Nephron progenitor cell (in vitro differentiated cells): ENCODE measurements at places on chromosomes 16 and 17.
A peak's percentile ranks its signal among the peaks of the same experiment; 100 is the strongest.

DNA sequence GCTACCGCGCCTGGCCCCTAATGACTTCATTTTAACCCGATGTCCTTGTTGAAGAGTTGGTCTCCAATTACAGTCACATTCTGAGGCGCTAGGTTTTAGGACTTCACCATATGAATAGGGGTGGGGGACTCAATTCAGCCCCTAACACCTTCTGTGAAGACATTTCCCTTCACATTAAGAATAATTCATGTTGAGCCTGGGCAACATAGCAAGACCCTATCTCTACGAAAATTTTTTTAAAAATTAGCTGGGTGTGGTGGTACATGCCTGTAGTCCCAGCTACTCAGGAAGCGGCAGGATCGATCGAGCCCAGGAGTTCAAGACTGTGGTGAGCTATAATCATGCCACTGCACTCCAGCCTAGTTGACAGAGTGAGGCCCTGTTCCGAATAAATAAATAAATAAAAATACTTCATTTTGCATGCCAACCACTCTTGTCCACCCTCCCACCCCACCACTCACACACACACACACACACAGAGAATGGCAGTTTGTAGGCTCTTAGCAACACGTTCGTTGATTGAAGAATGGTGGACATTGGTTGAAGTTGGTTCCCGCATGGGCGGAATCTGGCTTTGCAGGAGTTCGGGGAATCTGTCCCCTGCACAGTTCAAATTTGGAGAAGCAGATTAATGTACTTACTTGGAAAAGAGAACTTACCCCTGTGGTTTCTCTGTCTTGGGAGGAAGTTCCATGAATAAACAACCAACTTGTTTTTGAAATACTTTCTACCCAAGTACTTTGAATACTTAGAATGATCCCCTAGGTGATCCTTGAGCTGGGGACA is 27.8 kb upstream of the TVP23A start:
- no peak for DNase-seq

DNA sequence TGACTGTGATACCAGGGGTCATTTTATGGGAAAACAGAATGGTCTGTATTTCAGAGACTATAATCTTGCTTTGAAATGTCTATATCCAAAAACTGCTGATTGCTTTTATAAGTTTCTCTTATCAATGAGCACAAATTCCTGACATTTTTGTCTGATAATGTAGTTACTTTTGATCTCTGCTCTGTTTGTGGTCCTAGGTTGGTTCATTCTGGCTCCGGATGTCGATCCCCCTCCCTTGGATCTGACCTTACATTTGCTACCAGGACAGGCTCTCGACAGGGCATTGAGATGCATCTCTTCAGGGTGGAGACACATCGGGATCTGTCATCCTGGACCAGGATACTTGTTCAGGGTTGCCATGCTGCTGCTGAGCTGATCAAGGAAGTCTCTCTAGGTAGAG is 27.3 kb upstream of the VPS4A start:
- DNase-seq, result no peak

GRCh38 chr17:41347869-41348760 is 2.5 kb downstream of the KRT33A start:
- DNase-seq, result no peak

GRCh38 chr16:21611198-21611555 is 11.8 kb downstream of the METTL9 start:
- no peak for DNase-seq

- DNase-seq, result no peak
Measured at GRCh38 chr17:28973425-28973824, 22.1 kb upstream of the PHF12 start.

DNA sequence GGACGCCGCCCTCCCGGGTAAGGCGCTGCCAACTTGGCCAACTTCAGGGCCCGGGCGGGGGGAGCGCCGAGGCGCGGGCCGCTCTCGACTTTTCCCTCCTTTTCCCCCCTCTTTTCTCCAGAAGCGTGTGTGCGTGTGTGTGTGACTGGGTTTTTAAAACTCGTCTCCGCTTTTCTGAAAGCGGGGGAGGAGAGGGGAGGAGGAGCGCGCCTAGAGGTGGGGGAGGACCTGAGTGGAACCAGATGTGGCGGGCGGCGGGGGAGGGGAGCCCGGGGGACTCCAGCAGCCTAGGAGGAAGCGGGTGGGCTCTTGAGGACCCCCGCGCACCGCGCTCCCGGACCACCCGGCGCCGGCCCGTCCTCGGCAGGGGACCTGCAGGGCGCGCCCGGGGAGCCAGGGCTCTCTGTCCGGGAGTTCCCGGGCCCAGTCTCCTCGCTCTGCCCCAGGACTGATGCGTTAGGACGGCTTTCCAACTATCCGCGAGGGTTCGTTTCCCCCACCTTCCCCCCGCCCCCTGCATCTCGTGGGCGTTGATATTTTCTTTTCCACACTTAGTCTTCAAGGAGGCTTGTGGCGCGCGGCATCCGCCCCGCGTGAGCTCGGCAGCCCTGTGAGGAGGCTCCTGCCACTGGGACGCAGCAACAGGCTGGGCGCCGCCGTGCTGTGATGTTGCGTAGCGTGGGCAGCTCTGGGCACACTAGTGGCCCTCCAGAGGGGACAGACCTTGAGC is 599 bp downstream of the MRC2 start:
- DNase-seq, result peak; percentile 62

DNA sequence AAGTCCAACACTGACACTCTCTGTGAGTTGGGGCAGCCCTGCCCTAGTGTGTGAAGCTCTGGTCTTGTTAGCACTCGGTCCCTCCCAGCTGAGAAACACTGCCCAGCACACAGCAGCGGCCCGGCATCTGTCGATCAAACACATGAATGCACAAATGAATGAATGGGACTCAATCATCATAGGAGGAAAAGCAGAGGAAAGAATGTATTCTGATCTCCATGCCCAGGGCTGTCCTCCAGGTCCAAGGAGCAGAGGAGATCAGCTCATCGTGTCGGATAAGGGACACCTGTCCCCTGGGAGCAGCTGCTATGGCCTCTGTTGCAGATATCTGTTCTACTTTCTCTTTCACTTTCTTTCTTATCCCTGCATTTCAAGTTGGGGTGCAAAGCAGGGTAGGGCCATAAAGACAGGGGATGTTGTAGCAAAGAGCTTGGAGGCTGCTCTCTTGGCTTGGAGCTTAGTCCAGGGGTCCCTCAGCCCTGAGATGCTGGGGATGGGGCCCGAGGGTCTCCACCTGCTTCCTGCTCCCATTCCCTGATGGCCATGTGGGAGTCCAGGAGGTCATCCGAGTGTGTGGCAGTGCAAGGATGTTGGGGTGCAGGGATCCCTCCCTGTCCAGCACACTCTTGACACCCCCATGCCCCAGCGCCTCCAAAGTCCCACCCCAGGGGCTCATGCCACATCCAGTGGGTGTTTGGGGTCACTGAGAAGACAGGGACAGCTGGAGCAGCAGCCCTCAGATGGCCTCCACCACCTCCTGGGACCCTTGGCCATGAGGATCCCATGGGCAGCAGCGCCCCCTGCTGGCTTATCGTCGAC is 88.2 kb downstream of the IRF8 start:
- DNase-seq, result peak; percentile 56

- DNase-seq, result no peak
Measured at GRCh38 chr17:75059369-75060345, 12.6 kb downstream of the KCTD2 start.

GRCh38 chr16:64730261-64730660 is 391.6 kb downstream of the CDH11 start:
- no peak for DNase-seq

DNA sequence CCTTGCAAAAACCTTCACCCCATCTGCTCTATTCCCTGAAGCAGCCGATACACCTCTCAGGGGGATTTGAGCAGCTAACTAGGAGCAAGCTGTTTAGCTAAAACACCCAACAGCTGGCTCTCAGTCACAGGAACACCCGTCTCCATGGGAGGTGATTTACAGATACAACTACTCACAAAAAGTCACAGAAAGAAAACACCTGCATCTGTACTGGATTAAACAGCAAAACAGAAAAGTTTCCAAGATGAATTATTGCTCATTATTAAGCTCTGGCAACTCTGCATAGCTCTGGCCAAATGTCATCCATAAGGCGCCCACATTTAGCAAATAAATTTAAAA is 22.3 kb downstream of the GJC1 start:
- DNase-seq, result no peak

- no peak for DNase-seq
Measured at GRCh38 chr17:1007310-1008007, 10.5 kb downstream of the TIMM22 start.

DNA sequence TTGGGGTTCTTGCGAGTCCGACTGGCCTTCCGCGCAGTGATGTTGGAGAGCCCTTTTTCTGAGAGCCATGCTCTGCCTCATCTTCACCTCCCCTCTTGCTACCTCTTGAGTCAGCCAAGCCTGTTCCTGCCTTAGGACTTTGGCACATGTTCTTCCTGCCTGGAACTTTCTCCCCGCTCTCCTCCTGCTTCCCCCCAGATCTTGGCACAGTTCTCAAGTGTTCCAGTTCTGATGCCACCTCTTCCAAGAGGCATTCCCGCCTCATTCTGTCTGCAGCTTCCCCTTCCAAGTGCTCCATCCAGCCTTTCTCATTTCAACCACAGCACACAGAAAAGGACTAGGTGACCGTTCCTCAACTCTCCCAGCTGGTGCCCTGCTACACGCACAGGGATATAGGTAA is 7.7 kb downstream of the AKAP1 start:
- DNase-seq, result no peak

- no peak for DNase-seq
Measured at GRCh38 chr16:10610499-10611184, 30.2 kb upstream of the EMP2 start.

DNA sequence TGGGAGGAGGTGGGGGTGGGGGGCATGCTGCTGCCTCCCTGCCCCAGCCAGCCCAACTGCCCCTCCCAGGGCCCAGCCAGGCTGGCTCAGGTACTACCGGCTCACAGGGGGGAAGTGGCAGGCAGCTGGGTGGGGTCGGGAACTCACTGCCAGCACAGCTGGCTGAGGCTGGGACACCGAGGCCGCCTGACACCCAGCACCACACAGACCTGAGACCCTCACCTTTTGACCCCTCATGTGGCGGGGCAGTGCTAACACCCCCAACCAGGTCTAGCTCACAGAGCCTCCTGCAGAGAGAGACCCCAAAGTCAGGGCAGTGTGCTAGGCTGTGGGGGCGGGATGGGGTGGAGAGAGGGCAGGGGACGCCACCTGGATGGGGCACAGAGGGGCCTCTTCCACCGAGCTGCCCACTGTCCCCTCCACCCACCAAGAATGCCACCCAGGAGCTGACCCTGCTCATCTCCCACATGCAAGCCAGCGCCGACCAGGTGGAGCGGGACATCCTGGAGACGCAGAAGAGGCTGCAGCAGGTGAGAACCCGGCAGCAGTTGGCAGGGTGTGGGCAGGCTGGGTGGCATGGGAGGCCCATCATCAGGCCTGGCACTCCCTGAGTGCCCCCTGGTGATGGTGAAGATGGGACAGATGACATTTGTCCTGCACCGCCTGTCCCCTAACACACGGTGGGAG is 3.0 kb downstream of the EVPLL start:
- DNase-seq, result no peak

GRCh38 chr17:74742153-74742515 is 5.1 kb downstream of the RAB37 start:
- no peak for DNase-seq

- no peak for DNase-seq
Measured at GRCh38 chr17:74137416-74137815, 66.1 kb upstream of the RPL38 start.

DNA sequence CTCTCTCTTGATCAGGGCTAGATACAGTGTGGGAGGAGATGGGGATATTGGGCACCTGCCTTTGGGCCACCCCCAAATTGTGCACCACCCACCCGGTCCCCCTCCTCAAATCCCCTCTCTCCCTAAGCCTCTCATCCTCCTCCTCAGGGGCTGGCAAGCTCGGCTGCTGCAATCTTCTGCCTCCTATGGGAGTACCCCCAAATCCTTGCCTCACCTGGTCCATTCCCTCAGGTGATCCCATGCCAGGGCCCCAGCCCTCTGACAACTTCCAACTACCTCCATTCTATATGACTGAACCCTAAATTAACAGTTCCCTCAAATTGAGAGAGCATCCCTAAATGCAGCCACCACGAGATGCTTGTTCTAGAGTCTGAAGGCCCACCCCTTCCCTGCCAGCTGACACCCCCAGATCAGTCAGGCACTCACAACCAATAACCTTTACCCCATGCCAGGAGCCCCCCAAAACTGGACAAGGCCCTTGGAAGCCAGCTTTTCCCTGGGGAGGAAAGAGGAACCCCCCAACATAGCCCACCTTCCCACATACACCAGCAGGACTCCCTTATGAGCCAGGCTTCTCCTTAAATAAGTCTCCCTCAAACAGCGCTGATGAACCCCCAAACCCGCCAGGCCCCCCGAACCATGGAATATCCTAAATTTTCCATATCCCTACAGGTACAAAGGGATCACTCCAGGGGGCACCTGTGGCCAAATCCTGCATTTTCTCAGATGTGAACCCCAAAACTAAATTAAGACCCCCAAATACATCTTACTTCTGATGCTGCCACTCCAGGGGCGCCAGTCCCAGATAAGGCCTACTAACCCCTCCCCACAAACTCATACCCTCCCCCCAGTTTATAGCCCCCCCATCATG is 3.2 kb downstream of the DLG4 start:
- no peak for DNase-seq

DNA sequence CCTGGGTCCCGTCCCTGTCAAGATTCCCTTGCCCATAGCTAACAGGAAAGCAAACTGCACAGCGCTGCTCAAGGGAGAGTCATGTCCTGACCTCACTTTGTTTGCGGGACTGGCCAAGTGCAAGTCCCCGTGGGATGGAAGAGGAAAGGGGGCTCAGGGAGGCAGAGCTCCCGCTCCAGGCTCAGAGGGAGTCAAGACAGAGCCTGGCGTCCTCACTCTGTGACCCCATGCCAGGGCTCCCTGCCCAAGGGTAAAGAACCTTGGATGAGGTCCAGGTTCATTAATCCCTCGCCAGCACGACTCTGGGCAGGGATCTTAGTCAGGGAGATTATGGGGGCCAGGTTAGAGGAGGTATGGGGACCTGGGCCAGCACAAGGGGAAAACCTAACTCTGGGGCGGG is 51.5 kb upstream of the CBX4 start:
- DNase-seq, result no peak

GRCh38 chr17:4733073-4733531 is 1.9 kb downstream of the MED11 start:
- no peak for DNase-seq

- peak; percentile 72 for DNase-seq
Measured at GRCh38 chr16:56657555-56658326, at the start of gene MT1F. Gene MT1F (plus strand): TSS chr16:56657959. CDS start chr16:56658059, 100 bp downstream.
